ENCODE measurements at places on chromosomes 12 and 14.

- no peak for DNase-seq
Observed at GRCh38 chr12:75389061-75389460, 1.8 kb upstream of the GLIPR1L2 start.

DNA sequence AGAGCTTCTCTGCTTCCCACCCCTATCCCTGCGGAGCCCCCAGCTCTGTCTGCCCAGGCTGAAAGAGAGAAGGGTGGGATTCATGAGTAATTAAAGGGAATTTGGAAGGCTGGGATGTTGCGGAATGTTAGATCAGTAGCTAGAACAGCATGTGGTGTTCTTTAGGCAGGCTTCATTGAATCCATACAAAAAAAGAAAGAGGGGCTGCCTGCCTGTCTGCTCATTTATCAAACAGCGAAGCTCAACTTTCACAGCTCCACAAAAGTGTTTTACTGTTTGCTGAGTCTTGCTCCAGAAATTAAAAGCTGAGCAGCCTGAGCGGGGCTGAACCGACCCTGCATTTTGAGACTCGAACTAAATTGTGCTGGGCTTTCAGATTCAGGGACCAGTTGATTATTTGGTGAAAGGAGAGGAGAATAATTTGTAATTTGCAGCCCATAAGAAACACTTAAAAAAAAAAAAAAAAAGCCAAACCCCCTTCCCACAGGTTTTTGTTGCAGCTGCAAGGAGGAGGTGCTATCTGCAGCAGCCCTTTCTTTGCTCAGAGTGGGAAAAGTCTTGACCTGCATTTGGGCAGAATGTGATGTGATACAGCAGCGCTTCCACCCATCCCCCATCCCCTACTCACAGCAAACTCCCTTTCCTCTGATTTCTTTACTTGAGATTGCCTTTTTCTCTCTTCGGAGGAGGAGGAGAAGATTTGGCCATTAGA is 89.7 kb downstream of the RFX4 start:
- DNase-seq, result no peak

GRCh38 chr14:41899416-41899815 is 292.7 kb downstream of the LRFN5 start:
- no peak for DNase-seq

GRCh38 chr14:83714151-83714550 is 1815.8 kb upstream of the FLRT2 start:
- DNase-seq, result no peak

DNA sequence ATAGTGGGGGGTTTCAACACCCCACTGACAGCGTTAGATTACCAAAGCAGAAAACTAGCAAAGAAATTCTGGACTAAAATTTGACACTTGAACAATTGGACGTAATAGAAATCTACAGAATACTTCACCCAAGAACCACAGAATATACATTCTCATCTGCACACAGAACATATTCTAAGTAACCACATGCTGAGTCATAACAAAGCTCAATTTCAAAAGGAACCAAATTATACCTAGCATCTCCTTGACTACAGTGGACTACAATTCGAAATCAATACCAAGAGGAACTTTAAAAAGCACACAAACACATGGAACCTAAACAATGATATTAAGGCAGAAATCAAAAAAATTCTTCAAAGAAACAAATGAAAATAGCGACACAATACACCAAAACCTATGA is 871.6 kb upstream of the MDGA2 start:
- no peak for DNase-seq

DNA sequence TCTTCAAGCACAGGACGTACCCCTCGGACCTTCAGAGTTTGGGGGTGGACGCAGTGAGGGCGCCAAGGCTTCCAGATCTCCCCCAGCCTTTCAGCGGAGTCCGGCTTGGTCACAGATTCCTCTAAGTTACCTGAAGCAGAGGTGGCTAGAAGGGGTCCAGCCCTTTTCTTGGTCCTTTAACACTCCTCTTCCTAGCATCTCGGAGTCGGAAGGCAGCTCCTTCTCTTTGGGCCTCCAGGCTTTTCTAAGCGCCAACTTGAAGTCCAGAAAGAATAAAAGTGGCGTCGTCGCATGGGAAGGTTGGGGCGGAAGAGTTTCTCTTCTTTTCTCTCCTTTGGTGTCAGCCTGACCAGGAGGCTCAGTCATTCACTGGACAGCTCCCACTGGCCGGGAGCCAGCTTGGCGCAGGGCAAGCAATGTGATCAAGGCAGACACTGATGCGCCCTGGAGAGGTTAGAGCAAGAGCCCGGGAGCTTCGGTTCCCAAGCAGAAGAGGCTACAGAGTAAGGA is 9.6 kb downstream of the OR6S1 start:
- no peak for DNase-seq

DNA sequence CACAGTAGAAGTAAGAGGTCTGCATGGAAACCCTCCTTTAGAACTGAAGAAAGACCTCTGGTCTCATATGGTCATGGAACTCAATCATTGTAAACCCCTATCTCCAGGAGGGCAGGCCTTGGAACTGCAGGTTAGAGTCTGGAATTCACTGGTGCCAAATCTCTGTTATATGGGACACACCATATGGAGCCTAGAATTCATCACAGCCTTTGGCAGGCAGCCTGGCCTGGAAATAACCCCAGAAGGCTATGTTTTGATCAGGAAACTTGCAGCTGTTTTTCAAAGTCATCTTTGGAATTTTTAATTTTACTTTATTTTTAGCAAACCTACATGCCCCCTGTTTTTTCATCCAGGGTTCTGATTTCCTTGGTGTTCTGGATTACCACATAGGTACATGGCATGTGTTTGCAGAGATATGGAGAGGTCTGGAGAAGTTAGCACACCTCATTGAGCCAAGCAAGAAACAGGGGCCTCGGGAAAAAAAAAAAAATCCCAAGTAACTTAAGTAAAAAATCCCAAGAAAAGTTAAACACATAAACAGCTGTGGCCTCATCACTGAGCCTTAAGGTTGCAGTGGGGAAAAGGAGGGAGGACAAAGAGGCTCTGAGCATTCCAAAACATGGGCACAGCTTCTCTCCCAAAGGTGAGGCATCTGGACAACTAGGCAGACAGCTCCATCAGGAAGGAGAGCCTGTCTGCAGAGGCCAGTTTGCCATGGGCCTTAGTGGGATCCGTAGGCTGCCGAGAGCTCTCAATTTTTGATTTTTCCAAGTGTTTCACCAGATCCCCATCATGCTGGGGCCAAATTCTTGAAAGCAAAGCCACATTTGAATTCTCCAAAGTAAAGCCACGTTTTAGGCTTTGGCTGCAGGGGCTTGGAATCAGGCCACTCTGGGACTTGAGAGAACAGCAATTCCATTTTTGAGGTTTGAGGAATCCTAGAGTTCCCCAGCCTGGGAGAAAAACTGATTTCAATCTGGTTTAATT is 339.6 kb upstream of the TBX3 start:
- DNase-seq, result no peak

GRCh38 chr14:27605282-27605681 is 1007.4 kb upstream of the NOVA1 start:
- DNase-seq, result no peak

- no peak for DNase-seq
Observed at GRCh38 chr12:26149968-26150500, 25.2 kb upstream of the BHLHE41 start.

DNA sequence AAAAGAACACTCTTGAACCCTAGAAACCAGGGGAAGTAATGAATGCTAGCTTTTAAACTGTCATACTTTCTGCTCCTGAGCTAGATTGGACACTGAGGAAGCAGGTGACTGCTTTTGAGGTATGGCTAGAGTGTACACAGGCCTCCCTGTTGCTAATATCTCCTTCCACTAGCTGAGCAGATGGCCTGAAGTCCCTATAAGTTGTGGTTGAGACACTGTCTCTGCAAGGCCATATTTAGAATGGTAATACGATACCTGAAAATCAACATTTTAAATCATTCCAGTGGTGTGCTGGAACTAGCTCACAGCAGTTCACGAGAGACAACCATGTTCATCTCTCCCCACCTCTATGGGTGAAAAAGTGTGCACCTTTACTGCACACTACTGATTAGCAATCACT is 46.4 kb upstream of the BMP4 start:
- no peak for DNase-seq

- no peak for DNase-seq
Observed at GRCh38 chr12:116551952-116552772, 7.0 kb upstream of the MAP1LC3B2 start.

DNA sequence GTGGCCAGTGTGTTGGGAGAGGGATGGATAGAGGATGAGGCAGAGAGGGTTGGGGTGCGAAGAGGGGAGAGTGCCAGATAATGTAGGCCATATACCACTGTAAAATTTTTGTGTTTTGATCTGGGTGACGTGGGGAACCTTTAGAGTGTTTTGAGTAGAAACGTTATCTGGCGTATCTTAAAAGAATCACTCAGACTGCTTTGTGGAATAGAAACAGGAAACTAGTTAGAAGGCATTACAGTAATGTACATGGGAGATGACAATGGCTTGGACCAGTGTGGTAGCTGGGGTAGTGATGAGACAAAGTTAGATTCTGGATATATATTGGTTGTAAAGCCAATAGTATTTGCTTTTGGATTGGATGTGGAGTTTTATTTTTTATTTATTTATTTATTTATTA is 20.6 kb downstream of the ATF1 start:
- DNase-seq, result no peak
